ENCODE measurements at places on chromosomes 11 and 22.

GRCh38 chr22:39815932-39816331, 77.6 kb downstream of the ENTHD1 start:
- no peak for DNase-seq

DNA sequence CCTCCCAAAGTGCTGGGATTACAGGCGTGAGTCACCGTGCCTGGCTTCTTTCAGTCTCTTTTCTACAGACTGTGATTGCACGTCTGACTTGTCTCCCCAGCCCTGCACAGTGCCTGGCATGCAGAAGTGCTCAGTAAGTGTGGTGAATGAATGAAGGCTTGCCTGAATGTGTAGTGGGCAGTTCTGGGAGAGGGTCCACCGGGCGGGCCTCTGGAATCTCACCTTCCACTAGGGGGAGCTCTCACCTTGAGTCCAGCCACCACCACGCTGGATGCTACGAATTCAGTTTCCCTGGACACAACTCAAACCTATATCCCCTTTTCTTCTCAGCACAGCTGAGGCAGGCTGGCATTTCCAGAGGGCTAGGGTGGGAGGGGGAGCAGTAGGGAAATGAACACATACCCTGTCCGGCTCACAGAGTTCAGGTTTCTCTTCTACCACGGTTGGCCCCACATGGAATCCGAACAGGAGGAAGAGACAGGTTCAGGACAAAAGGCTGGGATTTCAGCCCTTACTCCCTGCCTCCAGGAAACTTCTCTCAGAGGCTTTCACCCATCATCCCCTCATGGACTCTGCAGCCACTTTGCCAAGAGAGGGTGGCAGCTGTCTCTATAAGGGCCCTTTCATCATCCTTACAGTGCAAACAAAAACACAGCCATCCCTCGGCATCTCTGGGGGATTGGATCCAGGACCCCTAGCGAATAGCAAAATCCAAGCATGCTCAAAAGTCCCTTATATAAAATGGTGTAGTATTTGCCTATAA, 86.8 kb downstream of the NECTIN1 start:
- peak; percentile 79 for DNase-seq

DNA sequence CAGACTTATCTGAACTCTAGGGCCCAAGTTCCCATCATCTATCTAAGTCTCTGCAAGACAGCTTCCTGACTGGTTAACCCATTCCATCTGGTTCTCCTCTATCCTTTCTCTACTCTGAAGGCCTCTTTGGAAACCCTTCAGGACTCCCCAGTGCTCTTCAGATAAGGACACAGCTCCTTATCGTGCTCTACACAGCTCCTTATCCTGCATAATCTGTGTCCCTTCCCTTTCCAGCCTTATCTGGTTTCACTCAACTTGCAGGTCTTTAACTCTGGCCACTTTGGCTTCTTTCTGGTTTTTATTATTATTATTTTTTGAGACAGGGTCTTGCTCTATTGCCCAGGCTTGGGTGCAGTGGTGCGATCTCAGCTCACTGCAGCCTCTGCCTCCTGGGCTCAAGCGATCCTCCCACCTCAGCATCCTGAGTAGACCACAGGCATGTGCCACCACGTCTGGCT, 10.6 kb downstream of the ENDOD1 start:
- no peak for DNase-seq

GRCh38 chr11:86243396-86243795, 1.2 kb upstream of the EED start:
- no peak for DNase-seq

DNA sequence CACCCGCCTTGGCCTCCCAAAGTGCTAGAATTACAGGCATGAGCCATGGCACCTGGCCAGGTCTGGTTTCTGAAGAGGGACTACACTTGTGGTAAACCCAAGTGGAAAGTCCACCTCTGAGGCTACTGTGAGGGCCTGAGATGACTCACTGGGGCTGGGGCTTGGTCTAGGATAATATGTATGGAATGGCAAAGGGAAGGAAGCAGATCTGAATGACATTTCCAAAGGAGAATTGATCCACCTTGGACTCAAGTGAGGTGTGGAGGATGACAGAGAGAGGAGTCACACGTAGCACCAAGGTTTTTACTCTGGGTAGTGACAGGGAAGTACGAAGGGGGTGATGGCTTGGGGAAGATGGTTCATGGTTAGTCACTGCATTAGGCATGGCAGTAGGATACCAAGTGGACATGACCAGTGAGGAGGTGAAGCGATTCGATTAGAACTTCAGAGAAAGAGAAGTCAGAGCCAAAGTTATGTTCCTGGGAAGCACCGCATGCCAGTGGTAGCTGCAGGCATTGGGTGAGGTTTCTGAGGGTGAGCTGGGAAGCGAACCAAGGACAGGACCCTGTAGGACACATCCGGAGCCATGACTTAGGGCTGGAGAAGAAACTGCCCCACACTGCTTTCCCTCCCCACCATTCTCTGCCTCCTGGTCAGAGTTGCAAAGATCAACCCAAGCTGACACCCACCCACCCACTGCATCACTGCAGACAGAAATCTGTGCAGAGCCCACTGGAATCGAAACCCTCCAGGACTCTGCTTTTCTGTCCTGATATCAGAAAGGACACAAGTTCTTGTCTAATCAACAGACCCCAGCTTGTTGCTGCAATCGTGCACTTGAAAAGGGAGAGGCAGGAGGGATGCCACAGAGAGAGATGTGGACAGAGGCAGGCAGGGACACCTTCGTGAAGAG, 13.0 kb upstream of the BCL9L start:
- no peak for DNase-seq
